Activated CD8-positive, alpha-beta T cell treated with anti-CD3 and anti-CD28 coated beads, Interleukin-2, amount 10 ng/mL, durations not matched to agents 7 days and 5 days (primary cell): ENCODE measurements at places on chromosomes 4 and X. TPM values are rescaled to one million over a fixed set of nuclear protein-coding genes. Genes with fewer than 3 reads are reported as not detected.

- no peaks in the 10 kb centered on the region for H3K27me3 ChIP-seq
- H3K36me3 ChIP-seq = peaks cover 60% of the 10 kb centered on the region
- H3K4me3 ChIP-seq = no peak overlapping the region
These were observed 5.8 kb downstream of the TIFA start for GRCh38 chr4:112279882-112280315.

DNA sequence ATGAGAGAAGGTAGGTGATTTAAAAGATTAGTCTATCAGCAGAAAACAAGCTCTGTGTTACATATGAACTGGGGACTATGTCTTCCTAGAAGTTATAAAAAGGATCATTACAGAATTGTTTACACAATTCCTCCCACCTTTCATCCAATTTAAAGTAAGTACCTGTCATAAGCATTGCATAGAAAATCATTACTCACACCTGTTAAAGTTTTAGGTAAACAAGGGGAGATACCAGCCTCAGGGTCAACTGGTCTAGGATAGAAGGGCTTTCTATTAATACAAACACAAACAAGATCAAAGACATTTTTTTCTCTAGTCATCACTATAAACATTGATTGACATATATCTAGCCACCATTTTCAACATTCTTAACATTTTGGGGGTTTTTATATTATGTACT lies 333.9 kb downstream of the ARHGAP24 start:
- no peaks in the 10 kb centered on the region for H3K4me1 ChIP-seq
- H3K4me3 ChIP-seq = no peak overlapping the region
- no peak for DNase-seq
- no peak overlapping the region for H3K27ac ChIP-seq
- no peaks in the 10 kb centered on the region for H3K27me3 ChIP-seq

GRCh38 chrX:10360116-10360515 lies 203.3 kb downstream of the CLCN4 start:
- H3K27ac ChIP-seq = no peak overlapping the region
- no peaks in the 10 kb centered on the region for H3K36me3 ChIP-seq
- no peak for DNase-seq
- H3K27me3 ChIP-seq = no peaks in the 10 kb centered on the region
- H3K4me1 ChIP-seq = no peaks in the 10 kb centered on the region

DNA sequence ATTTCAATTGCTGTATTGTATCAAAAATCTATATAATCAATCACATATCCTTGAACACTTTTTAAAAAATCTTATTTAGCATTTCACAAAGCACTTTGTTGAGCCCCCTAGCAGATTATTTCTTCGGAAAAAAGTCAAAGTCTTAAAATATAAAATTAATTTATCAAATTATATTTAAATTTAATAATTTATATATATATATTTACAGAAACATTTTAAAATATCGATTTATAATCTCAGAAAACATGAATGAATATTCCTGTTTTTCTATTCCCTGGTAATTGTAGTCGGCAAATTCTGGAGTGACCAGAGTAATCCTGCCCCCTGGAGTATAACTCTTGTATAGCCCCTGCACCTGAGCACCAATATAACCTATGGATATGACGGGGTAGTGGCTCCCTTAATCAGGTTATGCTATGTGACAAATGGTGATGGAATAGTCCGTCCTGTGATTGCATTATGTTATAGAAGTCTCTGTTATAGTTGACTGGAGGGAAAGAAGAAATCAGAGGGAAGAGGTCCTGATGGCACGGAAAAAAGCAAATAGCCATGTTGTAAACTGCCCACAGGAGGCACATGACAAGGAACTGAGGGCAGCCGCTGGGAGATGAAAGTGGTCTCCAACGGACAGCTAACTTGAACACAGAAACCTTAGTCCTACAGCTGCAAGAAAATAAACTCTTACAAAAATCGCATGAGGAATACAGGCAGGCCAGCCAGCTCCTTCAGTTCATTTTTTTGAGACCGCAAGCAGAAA lies 1092.3 kb downstream of the ARAP2 start:
- no peak overlapping the region for H3K4me3 ChIP-seq
- no peaks in the 10 kb centered on the region for H3K4me1 ChIP-seq
- H3K36me3 ChIP-seq = no peaks in the 10 kb centered on the region
- no peak for DNase-seq
- H3K27ac ChIP-seq = no peak overlapping the region

Gene TLR6
- 3.1 TPM for total RNA-seq

Gene RBM10
- total RNA-seq = 62.2 TPM

DNA sequence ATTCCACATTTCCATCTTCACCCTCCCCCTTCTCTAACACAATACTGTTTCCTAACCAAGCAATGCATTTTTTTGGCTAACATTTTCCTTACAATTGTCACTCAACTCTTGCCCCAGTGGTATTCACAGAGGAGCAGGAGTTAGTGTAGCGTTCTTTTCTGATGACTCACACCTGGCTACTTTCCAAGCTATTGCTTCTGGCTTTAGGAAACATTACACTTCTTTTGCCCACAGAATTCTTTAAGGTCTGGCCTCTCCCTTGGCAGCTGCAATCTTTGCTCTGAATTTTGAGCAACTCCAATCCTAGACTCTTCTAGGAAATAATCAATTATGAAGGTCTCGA lies 27.5 kb upstream of the PDGFC start:
- no peaks in the 10 kb centered on the region for H3K36me3 ChIP-seq
- no peak for DNase-seq
- H3K27me3 ChIP-seq = no peaks in the 10 kb centered on the region
- H3K4me3 ChIP-seq = no peak overlapping the region
- no peaks in the 10 kb centered on the region for H3K4me1 ChIP-seq

Gene INTU
- 0.37 TPM for total RNA-seq

DNA sequence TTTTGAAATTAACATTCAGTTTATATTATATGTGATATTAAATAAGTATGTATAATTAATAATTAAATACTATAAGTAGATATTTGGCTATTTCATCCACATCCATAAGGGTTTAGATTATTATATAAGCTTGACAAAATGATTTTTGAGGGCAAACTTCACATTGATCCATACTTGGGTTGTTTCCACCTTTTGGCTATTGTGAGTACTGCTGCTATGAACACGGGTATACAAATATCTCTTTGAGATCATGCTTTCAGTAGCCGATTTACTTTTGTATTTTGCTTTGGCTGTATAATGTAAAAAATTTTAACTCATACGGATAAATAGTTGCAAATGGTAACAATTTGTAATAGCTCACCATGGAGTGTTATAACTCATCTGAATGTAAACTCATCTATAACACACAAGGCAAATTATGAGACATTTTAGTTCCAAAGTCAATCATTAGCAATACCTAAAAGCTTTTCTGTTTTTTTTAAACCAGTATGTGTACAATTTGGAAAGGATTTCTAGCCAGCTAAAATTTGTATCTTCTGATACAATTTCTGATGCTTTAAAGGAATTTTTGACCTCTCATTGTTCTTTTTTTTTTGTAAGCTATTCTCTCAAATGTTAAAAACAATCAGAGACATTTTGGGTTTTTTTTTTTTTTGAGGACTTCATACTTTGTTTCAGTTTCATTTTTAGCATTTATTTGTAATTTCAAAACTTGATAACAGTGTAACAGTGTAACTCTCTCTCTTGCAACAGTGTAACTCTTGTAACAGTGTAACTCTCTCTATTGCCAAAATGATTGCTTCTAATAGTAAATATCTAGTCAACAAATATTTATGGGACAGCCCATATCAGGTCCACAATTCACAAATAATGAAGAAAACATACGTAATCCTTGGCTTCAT lies 51.8 kb upstream of the ARX start:
- H3K36me3 ChIP-seq = no peaks in the 10 kb centered on the region
- H3K4me3 ChIP-seq = peak overlapping the region; percentile 49
- H3K27me3 ChIP-seq = no peaks in the 10 kb centered on the region
- DNase-seq = no peak

- H3K4me3 ChIP-seq = no peak overlapping the region
- DNase-seq = no peak
- peak overlapping the region; percentile 63 for H3K27ac ChIP-seq
- H3K27me3 ChIP-seq = no peaks in the 10 kb centered on the region
- peaks cover 49% of the 10 kb centered on the region for H3K4me1 ChIP-seq
These were observed 70.1 kb downstream of the NBDY start for GRCh38 chrX:56798866-56799758.

Gene TMEM47
- not detected for total RNA-seq

DNA sequence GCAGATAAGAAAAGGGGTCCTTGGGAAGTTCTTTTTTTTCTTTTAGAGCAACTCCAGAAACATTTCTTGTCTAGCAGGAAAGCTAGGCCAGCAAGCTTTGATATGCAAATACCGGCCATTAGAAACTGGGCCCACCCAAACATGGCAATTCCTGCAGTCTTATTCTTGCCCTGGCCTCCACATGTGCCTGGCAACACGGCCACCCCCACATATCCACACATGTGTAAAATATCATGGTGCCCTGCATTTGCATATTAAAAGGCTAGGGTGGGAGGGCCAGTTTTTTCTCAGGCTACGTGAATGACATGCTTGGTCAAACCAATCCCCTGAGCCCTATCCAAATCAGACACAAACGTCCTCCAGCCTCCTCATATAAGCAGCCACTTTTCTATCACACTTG lies 171.7 kb upstream of the ZCCHC13 start:
- H3K27ac ChIP-seq = no peak overlapping the region
- no peaks in the 10 kb centered on the region for H3K27me3 ChIP-seq
- no peak for DNase-seq
- no peak overlapping the region for H3K4me3 ChIP-seq
- H3K4me1 ChIP-seq = no peaks in the 10 kb centered on the region

DNA sequence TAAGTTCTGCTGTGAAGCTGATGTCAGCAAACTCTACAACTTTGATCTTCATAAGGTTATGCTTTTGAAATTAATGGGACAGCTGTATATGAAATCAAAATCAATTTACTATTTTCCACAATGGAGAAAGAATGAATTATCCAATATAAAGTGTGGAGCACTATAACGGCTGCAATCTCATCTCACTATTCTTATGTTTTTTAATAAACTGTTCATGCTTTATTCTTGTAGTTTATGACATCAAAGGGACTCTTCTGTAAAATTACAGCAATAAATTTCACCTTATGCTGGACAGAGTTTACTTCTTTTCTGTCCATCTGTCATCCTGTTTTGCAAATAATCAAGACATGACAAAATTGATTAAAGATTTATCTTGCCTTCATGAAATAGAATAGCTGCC lies 192.5 kb downstream of the TECRL start:
- no peak overlapping the region for H3K27ac ChIP-seq
- H3K4me3 ChIP-seq = no peak overlapping the region
- H3K36me3 ChIP-seq = no peaks in the 10 kb centered on the region
- DNase-seq = no peak
- H3K4me1 ChIP-seq = no peaks in the 10 kb centered on the region
- H3K27me3 ChIP-seq = no peaks in the 10 kb centered on the region

DNA sequence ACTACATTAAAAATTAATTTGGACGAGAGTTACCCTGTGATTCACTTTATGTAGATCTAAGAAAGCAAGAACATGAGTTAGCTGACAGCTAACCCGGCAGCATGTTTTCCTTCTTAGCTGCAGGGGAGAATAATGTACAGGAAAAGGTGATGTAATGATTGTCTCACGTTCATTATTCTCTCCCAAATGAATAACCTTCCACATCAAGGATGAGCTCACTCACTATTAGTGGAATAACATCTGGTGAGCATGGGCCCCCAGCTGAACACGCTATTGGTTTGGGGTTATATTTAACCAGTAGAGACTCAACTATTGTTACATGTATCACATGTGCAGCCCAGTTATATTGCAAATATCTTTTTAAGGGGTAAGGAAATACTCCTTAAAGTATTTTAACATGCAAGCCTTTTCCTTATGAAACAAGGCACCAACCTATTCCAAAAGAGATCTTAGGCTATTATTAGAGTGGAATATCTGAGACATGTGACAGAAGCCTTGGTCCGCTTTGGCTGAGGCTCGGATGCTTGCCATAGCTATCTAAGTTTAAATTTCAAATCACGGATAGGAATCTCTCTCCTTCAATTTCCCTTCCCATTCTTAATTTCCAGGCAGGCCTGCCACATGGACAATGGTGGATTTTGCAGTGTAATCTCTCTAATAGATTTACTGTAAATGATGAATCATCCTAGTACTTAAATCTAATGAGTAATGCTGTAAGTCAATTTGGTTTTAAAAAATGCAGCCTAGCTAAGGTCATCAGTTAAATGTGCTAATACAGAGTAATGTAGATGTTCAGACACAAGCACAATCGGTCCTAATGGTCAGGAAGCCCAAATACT lies 99.0 kb upstream of the OTUD4 start:
- H3K27me3 ChIP-seq = peaks cover 2% of the 10 kb centered on the region
- H3K27ac ChIP-seq = no peak overlapping the region

DNA sequence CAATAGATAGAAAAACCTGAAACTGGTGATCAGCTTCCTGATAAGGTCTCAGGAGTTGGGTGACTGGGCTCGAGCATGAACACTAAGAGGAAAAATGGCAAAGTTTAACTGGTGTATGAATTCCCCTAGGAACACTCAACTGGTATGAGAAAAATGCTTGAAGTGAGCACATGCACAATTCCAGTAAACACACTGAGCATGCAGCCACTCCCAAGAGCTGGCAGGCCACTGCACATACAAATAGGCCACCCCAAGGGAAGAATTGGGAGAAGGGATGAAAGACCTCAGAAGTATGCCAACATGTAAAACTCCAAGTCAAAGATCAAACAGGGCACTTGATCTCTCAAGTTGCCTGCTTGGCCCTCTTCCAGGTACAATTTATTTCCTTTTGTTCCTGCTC lies 45.4 kb upstream of the GNPDA2 start:
- no peaks in the 10 kb centered on the region for H3K27me3 ChIP-seq
- H3K27ac ChIP-seq = no peak overlapping the region
- no peak overlapping the region for H3K4me3 ChIP-seq
- H3K36me3 ChIP-seq = no peaks in the 10 kb centered on the region

Gene EIF1AX
- total RNA-seq = 84.8 TPM

- H3K36me3 ChIP-seq = peaks cover 5% of the 10 kb centered on the region
- H3K27me3 ChIP-seq = no peaks in the 10 kb centered on the region
- H3K4me1 ChIP-seq = peaks cover 3% of the 10 kb centered on the region
These were observed 22.8 kb downstream of the MAD2L1 start for GRCh38 chr4:120043828-120044227.

Gene PRR32
- not detected for total RNA-seq
